ENCODE measurements at places on chromosomes 5 and 9.
A peak's percentile ranks its signal among the peaks of the same experiment; 100 is the strongest.

DNA sequence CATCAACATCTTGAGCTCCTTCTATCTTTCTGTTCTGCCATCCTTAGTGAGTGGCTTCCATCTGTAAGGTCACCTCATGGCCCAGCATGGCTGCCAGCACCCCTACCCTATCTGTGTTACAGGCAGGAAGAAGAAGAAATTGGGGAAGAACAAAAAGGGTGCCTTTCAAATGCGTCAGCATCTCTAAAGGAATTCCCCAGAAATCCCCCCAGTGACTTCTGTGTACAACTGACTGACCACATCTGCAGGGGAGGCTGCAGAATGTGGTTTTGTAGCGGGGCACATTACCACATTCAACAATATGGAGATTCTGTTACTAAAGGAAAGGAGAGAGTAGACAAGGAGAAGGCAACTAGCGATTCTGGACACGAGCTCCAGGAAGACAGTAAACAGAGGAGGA, 40.1 kb downstream of the ALG2 start:
- no peak for DNase-seq

DNA sequence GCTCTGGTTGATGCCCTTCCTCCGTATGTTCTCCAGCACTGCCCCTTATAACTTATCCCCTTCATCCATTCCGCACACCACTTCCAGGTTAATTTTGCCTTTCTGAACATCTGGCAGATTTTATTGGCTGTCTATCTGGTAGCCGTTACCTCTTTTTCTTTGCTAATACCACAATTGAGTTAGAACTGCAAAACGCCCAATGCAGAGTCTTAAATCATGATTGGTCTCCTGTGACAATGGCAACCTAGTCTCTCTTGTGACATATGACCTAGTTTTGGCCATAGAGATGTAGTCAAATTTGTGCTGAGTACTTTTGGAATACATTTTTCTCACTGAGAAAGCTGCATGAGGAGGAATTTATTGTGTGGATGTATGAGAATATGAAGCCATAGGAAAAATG, 365.7 kb upstream of the PRR16 start:
- no peak for DNase-seq

DNA sequence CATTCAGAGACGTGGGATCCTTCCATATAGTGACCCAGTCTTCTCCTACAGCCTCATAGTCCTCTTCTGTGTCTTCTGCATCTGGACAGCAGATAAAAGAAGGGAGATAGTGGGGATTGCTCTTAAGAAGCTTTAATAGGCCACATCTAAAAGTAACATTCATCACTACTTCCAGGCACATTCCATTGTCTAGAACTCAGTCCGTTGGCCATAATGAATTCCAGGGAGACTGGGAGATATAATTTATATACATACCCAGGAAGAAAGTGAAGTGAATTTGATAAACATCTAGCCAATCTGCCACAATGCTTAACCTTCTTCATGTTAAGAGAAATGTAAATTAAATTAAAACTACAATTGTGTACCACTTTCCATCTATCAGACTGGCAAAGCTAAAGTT, 22.5 kb upstream of the GLIPR2 start:
- no peak for DNase-seq

GRCh38 chr9:20995616-20996015, 35.8 kb downstream of the HACD4 start:
- no peak for DNase-seq

- no peak for DNase-seq
Observed at GRCh38 chr5:173941758-173942401, 47.1 kb upstream of the C5orf47 start.

- no peak for DNase-seq
Observed at GRCh38 chr5:172077664-172078425, 71.4 kb upstream of the FBXW11 start.

- no peak for DNase-seq
Observed at GRCh38 chr5:37554405-37554739, 175.3 kb downstream of the WDR70 start.

DNA sequence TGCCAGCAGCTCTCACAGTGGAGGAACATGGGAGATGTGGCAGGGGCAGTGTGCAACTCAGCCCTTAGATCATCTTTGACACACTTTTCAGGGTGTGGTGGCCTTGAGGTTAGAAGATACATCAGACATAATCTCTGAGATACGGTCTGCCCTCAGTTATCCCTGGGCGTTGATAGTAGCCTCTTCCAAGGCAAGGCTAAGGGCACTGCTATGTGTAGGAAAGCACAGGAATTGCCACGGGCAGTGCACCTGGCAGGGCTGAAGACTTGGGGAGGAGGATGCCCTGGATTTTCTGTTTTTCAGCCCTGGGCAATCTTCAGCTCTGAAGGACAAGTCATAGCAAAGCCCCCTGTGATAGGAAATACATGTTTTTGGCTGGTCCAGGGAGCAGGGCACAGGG, 206.7 kb downstream of the GOLPH3 start:
- no peak for DNase-seq

GRCh38 chr5:110705349-110705748, 21.1 kb downstream of the TMEM232 start:
- DNase-seq: no peak

- peak; percentile 54 for DNase-seq
Observed at GRCh38 chr9:96875461-96876142, 21.3 kb upstream of the ZNF782 start.

- DNase-seq: no peak
Observed at GRCh38 chr9:7392148-7392547, 407.4 kb downstream of the DMAC1 start.

DNA sequence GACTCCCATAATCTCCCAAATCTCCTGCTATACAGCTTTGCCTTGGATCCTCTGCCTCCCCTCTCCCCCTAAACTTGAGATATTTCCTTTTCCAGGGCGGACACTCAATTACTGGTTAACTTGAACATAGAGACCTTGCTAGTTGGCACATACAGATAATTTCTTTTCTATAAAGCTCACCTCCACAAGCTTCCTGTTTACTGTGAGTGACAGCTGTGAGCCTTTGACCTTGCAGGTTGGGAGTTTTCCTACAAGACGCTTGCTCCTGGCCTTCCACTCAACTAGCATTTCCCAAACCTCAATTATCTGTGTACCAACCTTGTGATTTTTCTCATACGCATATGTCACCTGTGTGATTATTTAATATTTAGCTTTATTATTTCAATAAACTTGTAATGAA, 114.5 kb downstream of the GNA14 start:
- no peak for DNase-seq

DNA sequence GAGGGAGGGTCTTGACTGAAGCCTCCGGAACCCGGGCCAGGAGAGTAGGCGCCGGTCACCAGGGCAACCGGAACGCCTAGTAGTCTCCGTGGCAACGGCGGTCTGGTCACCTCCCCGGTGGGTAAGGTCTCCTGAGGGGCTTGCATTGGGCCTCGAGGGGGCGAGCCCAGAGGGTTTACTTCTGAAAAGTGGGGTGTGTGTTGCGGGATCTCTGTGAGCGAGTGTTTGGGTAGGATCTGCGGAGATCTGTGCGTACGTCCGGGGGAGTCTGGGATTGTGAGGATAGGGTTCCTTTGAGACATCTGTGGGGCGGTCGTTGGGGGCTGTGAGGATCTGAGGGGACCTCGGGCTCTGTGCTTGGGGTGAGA, at the start of gene FAM221B:
TSS of gene FAM221B (minus strand) at position 17 of the 368 bp plus-strand sequence. CDS start 2,571 bp downstream, outside the sequence.
- DNase-seq: no peak

- no peak for DNase-seq
Observed at GRCh38 chr5:91189480-91190313, 193.4 kb downstream of the ARRDC3 start.

DNA sequence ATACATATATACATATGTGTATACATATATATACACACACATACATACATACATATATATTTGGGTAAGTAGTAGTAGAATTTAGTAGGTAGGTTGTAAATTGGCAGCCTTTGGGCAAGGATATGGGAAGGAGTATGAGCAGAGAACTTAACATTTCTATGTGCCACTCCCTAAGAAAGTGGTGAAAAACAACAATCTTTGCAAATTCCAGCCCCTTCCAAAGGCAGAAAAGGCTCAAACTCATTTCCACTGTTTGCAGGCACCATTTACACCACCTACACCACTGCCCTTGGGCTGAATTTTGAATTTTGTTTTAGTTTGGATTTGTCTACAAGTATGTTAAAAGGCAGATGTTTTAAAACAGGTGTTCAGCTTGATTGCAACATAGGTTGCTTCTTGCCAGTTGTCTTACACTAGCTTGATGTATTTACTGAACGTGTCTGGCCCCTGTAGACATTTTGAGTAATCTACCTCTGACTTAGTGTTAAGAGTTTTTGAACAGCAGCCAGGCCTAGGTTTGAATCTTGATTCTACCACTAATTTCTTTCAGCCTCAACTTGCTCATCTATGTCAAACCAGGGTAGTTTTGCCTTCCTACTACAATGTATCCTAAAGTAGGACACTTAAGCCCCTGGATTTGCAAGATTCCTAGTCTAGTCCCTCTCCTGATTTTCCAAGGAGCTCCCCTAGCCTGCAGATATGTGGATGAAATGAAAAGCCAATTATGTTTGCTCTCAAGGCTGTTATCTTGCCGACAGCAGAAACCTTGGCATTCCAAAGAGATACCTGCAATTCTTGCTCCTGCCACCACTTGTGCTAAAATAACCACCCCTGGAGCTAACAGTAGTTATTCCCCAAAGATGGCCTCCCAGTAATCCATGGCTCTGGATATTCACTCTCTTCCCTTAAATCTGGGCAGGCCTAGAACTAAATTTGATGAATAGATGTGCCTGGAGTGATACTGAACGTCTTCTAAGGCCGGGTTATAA, 156.2 kb upstream of the SLC44A1 start:
- no peak for DNase-seq

DNA sequence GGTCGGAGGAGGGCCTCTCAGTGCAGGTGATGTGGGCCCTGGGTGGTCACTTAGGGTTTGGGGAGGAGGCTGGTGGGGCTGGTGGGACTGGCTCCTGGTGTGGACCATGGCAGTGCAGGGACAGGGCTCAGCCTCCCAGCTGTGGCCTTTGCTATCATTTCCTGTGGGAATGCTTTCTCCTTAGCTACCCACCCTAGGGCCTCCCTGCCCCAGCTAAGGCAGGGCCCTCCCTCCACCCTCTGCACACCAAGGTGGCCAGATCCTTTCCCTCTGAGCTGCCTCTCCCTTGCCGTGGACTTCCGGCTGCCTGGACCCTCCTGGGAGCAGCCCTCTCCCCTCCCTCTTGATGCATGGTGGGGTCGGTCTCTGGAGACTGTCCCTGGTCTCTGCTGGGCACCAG, 22.7 kb upstream of the ARSI start:
- no peak for DNase-seq

DNA sequence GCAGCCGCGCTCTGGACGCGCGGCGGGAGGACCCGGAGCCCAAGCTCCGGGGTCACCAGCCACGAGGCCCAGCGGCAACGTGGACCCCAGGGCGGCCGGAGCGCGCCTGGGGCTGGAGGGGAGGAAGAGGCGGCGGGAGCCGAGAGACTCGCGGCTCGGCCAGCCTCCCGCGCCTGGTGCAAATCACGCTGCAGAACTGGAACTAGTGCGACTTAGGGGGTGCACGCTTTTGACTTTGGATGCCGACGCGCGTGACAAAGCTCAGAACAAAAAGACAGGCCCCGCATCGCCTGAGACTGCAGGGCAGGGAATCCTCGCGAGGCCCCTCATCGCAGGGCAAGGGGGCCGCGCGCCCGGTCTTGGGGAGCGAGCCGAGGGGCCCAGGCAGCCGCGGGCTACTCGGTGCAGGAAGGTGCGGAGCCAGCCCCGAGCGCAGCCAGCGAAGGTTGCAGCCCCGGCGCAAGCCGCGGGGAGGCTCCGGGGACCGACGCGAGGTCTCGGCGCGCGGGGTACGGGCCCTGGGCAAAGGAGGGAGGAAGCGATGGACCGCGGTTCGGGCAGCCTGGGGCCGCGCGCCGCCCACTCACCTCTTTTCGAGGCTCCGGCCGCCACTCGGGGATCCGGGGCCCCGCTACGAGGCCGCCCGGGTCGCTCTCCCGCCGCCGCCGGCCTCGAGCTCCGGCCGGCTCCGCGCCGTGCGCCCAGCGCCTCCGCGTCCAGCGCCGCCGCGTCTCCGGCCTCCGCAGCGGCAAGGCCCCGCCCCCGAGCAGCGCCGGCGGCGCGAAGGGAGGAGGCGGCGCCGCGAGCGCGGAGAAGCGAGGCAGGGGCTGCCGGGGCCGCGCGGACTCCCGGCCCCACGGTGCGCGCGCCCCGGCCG, at the start of gene GOLM1:
TSS of gene GOLM1 (minus strand) at position 735 of the 877 bp plus-strand sequence. CDS start 20,238 bp downstream, outside the sequence.
- no peak for DNase-seq

DNA sequence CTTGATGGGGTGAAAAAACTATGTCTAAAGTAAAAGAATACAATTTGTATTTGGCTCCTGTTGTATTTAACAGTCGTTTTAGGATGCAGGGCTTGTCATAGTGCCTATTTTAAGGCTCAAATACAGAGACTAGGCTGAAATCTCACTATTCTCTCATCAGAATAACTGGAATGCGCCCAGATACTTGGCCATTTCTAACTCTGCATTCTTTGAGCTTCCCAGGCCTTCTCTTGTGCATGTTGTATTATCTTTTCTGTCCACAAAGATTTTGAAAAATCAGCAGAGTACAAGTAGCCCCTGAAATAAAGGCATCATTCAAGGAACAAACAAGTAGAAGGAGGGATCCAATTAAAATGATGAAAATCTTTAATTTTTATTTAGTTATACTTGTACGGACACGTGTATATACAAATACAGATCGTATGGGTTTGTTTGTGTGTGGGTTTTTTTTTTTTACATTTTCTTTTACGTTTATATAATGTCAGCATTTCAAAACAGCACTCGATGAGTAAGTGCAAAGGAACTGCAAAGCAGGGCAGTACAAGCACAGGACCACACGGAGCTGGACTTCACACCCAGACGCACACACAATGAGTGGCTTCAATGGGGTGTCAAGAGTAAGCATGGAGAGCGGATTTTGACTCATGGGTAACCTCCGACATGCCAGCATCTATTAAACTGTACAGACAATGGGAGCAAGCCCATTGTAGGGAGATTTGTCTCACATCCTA, 294.0 kb downstream of the EFNA5 start:
- no peak for DNase-seq
